ENCODE measurements at places on chromosomes 1 and 21. TPM values are rescaled to one million over a fixed set of nuclear protein-coding genes. Genes with fewer than 3 reads are reported as not detected.

AADACL4 gene
- not detected for total RNA-seq

DNA sequence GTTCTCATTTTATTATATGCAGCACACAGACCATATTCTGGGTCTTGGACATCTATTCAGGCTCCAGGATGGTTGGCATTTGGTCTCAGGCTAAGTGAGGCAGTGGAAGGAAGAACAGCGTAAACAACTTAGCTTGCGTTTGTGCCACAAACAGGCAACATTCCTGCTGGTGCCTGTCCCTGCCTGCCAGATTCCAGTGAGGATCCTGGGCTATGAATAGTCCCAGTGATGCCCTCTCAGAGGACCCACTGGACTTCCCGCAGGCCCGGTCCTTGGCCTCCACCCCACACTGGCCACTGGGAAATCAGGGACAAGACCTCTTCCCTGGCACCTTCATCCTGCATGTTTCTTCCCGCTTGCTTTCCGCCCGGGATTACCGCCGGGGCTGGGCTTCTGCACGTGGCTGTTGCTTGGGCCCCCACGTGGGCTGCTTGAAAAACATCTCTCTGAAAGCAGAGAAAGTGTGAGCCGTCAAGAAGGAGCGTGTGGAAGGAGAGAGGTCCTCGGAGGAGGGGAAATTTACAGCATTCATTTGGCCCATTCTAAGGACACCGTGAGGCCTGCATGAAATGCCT, 145.1 kb upstream of the WNT4 start:
- H3K27me3 ChIP-seq, result no peaks in the 10 kb centered on the region
- no peak for DNase-seq
- H3K4me3 ChIP-seq, result no peak overlapping the region
- no peaks in the 10 kb centered on the region for H3K36me3 ChIP-seq
- no peaks in the 10 kb centered on the region for H3K4me1 ChIP-seq

DNA sequence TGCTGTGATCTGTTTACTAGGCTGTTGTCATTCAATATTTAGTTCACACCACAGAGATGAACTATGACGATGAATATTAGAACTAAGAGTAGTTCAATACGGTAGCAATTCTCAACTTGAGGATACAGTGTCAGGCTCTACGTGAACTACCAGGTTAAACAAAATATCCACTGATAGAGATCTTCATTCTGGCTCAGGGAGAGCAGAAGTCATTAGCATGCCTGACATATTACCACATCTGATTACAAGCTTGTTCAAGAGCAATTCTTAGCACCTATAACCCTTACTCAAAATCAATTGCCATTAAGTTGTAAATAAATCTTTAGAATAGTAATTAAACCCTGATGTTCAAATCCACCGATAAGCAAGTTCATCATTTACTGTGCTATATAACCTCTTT, 207.2 kb downstream of the CHRM3 start:
- H3K4me1 ChIP-seq, result no peaks in the 10 kb centered on the region
- H3K27ac ChIP-seq, result no peak overlapping the region
- H3K4me3 ChIP-seq, result no peak overlapping the region
- no peak for DNase-seq

DNA sequence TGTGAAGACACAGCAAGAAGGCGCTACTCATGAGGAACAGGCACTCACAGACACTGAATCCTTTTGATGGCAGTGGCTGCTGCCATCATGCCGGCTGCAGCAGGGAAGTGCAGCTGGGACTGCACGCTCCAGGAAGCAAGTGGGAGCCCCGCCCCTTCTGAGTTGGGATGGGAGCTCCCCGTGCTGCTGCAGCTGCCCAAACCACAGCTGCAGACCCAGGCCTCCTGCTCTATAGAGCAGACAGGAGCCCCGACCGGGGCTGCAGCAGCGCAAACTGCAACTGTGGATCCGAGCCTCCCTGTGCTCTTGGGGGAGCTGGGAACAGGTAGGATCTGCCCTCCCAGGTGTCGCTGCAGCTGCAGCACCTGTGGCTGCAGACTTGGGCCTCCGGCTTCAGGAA, 65.2 kb upstream of the MARK1 start:
- peak; percentile 32 for DNase-seq
- H3K27me3 ChIP-seq, result no peaks in the 10 kb centered on the region
- H3K36me3 ChIP-seq, result no peaks in the 10 kb centered on the region

DNA sequence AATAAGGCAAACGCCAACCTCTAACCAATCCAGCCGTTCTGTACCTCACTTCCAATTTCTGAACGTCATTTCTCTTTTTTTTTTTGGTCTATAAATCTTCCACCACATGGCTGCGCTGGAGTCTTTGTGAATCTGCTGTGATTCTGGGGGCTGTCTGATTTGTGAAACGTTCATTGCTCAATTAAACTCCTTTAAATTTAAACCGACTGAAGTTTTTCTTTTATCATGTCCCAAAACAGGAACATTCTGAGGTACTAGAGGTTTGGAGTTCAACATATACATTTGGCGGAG, 65.5 kb upstream of the BACH1 start:
- H3K27me3 ChIP-seq, result no peaks in the 10 kb centered on the region
- H3K27ac ChIP-seq, result no peak overlapping the region
- no peaks in the 10 kb centered on the region for H3K36me3 ChIP-seq
- no peak overlapping the region for H3K4me3 ChIP-seq
- no peak for DNase-seq

DNA sequence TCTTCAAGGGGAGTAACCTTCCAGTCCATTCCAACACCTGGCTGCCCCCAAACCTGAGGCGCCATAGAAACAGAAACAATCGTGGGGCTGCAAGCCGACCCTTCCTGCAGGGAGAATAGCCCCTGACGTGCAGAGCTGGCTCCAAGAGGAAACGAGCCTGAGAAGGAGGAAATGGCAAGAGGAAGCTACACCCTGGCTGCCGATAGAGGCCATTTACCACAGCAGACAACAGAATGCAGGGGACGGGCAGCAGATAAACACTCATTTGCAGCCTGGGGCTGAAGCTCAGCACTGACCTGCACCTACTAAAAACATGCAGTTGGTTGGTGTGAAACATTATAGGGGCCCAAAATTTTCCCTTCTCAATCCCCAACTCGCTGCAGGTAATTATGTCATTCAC, 8.7 kb upstream of the TDRD10 start:
- no peaks in the 10 kb centered on the region for H3K27me3 ChIP-seq
- peaks cover 36% of the 10 kb centered on the region for H3K4me1 ChIP-seq
- peak; percentile 75 for DNase-seq

DNA sequence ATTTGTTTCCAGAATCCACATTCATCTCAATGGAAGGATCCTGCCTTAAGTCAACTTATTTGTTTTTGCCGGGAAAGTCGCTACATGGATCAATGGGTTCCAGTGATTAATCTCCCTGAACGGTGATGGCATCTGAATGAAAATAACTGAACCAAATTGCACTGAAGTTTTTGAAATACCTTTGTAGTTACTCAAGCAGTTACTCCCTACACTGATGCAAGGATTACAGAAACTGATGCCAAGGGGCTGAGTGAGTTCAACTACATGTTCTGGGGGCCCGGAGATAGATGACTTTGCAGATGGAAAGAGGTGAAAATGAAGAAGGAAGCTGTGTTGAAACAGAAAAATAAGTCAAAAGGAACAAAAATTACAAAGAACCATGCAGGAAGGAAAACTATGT, 2.6 kb downstream of the GADD45A start:
- DNase-seq, result no peak
- peaks cover 7% of the 10 kb centered on the region for H3K36me3 ChIP-seq
- H3K4me3 ChIP-seq, result peak overlapping the region; percentile 97
- H3K27ac ChIP-seq, result peak overlapping the region; percentile 97
- peaks cover 20% of the 10 kb centered on the region for H3K4me1 ChIP-seq
- no peaks in the 10 kb centered on the region for H3K27me3 ChIP-seq
